Stimulated activated CD8-positive, alpha-beta memory T cell treated with anti-CD3 and anti-CD28 coated beads, Interleukin-15, amount 100 ng/mL, for 24 hours (primary cell): ENCODE measurements at places on chromosomes 2 and 18.

- DNase-seq = no peak
Observed at GRCh38 chr2:219497495-219498279, 1.0 kb upstream of the GMPPA start.

- DNase-seq = no peak
Observed at GRCh38 chr2:237315170-237315828, 98.7 kb downstream of the COL6A3 start.

DNA sequence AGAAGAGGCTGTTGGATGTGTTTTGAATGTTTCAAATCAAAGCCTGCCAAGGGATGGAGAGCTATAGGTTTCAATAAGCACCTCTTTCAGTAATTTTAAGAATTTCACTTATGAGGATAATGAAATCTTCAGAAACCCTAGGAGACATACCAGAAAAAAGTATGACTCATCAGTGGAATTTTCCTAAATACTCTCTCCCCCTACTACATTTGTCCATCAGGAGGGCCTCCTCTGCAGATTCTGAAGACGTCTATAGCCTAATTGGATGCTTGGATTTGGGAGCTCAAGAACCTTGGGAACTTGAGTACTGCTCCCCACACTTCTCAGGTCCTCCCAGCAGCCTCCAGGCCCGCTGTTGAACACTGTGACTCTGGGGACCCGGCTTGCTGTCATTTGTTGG lies 374.3 kb downstream of the SLC4A3 start:
- no peak for DNase-seq

DNA sequence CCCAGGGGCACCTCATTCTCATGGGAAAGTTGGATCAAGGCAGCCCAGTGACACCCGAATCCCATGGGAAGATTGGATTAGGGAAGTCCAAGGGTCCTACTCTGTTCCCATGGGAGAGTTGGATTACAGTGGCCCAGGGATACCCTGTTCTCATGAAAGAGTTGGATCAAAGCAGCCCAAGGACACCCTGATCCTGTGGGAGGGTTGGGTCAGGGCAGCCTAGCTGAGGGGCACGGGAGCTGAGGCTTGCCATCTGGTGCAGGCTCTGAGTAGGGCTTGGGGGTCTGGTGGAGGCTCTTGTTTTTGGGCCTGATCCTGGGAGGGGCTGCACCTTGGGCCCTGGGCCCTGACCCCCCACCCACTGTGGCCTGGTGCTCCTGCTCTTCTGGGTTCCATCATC lies 87.1 kb downstream of the ACKR3 start:
- DNase-seq = no peak

DNA sequence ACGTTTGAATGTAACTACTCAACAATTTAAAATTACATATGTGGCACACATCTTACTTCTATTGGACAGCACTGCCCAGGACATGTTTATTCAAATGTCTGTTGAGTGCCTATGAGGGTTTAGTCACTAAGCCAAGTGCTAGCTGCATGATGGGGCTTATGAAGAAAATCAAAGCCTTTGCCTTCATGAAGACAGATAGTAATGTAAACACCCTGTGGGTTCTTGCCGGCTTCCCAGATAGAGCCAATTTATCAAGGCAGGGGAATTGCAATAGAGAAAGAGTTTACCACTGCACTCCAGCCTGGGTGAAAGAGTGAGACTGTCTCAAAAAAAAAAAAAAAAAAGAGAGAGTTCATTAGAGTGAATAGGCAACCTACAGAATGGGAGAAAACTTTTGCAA lies 43.7 kb upstream of the NEB start:
- DNase-seq = no peak
